ENCODE measurements at places on chromosomes 12 and 14.

- no peak for DNase-seq
These were observed 19.7 kb upstream of the FGD4 start for GRCh38 chr12:32379667-32380066.

DNA sequence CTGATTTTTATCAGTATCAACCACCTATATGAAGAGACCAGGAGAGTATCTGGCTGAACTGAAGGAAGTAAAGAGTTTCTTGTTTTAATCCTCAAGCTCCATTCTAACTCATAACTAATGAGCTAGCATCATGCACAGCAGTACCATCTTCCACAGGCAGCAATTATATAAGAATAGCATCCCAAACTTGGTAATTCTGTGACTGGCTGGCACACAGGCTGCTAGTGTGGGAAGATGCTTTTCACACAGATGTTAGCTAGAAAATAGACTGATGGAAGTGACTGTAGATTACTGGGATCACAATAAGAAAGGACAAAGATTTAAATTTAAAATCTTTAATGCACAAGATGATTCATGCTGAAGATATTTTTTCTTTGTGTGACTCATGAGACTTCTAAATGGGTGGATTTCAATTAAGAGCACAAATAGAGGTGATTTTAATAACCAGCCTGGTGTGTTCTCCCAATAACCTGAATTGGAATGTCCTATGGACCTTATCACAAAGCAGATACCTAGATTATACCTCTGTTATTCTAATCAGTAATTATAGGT, 417.7 kb upstream of the ATXN7L3B start:
- DNase-seq, result peak; percentile 15

DNA sequence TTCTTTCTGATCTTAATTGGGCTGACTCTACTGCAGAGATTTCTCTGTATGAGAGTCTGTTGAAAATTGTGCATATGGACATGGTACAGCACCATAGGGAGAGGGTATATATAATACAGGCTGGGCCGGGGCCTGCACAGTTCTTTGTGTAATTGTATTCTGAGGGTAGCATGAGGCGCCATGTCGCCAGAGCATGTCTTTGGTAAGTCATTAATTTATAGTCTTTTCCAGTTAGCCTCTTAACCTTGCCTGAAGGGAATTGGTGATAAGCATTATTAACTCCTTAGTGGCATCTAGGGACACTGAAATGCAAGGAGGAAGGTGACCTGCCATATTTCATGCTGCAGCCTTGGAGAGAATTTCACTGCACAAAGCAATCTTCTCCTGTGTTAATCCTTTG, 569.9 kb downstream of the TMTC2 start:
- DNase-seq, result no peak

- DNase-seq, result peak; percentile 40
These were observed 41.3 kb downstream of the RESF1 start for GRCh38 chr12:32000373-32001005.

DNA sequence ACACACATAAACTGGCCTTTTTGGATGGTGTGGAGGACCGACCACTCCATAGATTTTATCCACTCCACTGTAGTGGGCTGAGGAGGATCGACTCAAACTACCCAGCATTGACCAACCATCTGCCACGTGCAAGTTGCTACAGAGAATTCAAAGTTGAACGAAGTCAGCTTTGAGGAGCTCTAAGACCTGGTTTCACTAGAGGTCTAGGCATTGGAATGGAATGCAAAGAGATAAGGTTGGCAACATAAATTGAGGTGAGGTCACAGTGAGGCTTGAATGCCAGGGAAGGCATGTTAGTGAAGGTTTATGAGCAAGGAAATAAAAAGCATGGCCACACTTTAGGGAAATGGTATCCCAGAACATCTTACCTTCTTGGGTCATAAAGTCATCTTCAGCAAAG, 14.5 kb downstream of the VWF start:
- DNase-seq, result peak; percentile 55

GRCh38 chr12:29201296-29201695, 52.2 kb downstream of the FAR2 start:
- DNase-seq, result no peak

- DNase-seq, result no peak
These were observed 72.7 kb downstream of the RIN3 start for GRCh38 chr14:92585981-92586937.

DNA sequence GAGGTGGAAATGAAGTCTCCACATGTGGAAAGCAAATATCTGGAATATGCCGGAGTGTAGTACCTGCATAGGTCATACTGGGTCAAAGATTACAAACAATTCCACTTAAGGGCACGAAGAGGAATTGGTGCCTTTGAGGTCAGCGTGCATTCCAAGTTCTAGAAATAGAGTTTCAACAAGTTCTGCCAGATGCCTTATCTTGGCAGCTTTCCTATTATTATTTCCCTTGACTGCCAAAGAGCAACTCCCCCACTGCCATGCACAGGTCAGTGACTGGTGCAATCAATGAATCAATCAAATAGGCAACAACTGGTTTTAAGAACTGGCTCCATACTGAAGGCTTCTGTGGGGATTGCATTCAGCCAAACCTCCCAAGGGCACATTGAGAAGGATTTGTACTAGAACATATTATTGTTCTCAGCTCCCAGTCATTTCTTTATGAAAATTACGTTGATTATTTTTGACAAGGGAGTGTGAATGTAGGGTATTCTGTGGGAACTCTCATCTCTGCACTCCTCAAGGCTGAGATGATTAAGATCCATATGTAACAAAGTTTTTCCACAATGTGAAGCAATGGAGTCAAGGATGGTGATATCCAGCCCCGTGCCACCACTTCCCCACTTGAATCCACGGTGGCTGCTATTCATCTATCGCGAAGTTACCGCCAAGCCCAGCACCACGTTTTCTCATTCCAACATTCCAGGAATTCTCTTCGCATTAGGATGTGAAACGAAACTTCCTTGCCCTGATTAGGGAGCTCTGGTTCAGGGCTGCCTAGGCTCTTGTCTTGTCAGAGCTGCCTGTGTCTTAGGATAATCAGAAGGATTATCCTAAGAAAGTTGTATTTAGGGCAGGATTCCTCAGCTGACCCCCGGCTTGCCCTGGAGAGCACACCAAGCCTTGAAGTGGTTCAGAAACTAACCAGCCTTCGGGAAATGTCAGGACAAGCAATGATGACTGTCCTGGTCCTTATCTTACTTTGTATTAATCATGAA, 115.1 kb upstream of the PCED1B start:
- DNase-seq, result peak; percentile 84

GRCh38 chr12:47107926-47108325, 28.2 kb upstream of the AMIGO2 start:
- no peak for DNase-seq

- DNase-seq, result no peak
These were observed 81.9 kb upstream of the ANO2 start for GRCh38 chr12:6026998-6027397.

GRCh38 chr12:90819709-90820108, 135.3 kb downstream of the CCER1 start:
- DNase-seq, result no peak

- DNase-seq, result no peak
These were observed 84.4 kb downstream of the ARF6 start for GRCh38 chr14:49977126-49977841.

- DNase-seq, result no peak
These were observed 154.4 kb downstream of the TTC7B start for GRCh38 chr14:90661866-90662265.

- no peak for DNase-seq
These were observed 158.9 kb upstream of the PWP1 start for GRCh38 chr12:107526555-107527180.

- no peak for DNase-seq
These were observed 5.6 kb downstream of the CD9 start for GRCh38 chr12:6205761-6206160.

DNA sequence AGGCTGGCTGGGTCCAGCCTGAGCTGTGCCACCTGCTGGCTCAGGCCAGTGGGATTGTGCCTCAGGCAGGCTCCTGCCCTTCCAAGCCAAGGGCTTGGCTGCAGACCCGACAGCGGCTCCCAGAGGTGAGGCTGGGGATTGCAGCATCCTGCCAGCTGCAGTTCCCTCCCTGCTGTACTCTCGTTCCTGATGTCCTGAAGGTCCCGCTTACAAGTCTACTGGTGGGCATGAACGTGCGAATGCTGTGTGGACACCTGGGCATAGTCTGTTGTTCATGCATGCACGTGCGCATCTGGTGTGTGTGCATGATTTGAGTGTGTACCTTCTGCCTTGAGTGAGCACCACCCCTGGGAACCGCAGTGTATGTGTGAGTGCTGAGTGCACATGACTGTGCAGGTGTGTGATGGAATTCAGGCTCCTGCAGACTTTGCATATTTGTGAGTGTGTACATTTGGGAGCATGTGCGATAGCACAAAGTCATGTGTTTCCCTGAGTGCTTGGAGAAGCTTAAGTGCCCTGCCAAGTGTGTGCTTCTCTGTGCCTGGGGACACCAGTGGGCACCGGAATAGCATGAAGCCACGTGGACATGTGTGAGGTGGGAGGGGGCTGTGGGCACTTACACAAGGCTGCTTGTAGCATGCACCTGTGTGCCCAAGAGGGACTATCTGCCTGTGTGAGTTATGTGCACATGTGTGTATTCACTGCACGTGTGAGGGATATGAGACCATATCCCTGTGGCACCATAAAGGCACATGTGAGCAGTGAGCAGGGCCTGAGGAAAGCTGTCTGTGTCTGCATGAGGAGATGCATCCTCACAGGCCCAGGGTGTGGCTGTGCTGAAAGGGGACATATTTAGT, 19.3 kb upstream of the KRT7 start:
- DNase-seq, result peak; percentile 90

DNA sequence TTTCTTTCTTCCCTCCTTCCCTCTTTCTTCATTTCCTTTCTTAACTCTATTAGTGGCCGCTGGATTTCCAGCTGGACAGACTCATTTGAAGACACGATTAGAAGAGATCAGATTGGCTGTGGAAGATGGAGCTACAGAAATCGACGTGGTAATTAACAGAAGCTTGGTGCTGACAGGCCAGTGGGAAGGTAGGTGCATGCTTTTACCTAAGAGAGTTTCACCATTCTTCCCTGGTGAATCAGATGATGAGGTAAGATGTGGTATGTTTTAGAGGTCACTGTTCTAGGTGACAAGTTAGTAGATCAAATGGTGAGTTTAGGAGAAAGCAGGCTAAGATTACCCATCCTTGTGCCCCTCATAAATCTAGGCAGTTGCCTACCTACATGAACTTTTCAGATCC, 51.6 kb downstream of the DERA start:
- peak; percentile 78 for DNase-seq

GRCh38 chr14:55123101-55123500, 6.0 kb upstream of the LGALS3 start:
- DNase-seq, result no peak

DNA sequence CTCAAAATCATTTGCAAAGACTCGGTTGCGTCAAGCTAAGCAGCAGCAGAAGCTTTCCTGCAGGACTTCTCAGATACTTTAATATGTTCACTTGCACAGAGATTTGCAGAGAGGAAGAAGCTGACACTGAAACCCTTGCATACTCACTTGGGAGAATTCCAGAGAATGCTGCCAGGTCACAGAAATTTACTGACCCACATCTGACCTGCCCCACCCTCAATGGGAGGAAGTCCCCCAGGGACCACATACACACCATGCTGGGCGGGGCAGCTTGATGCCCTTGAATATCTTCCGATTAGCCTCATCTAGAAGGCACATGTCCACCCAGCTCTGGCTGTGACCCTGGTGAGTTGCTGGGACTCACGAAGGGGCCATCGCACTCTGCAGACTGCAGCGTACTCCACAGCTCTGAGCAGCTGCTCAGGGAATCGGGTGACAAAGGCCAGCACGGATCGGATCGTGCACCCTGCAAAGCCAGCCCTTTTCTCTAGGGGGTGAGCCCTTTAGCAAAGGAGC, 83.2 kb downstream of the ITPK1 start:
- DNase-seq, result peak; percentile 27

GRCh38 chr12:54765652-54766051, 88.7 kb upstream of the MUCL1 start:
- no peak for DNase-seq

- DNase-seq, result peak; percentile 29
These were observed 124.0 kb upstream of the TBX5 start for GRCh38 chr12:114529966-114530365.

- no peak for DNase-seq
These were observed 159.4 kb downstream of the EPS8 start for GRCh38 chr12:15629761-15630160.

DNA sequence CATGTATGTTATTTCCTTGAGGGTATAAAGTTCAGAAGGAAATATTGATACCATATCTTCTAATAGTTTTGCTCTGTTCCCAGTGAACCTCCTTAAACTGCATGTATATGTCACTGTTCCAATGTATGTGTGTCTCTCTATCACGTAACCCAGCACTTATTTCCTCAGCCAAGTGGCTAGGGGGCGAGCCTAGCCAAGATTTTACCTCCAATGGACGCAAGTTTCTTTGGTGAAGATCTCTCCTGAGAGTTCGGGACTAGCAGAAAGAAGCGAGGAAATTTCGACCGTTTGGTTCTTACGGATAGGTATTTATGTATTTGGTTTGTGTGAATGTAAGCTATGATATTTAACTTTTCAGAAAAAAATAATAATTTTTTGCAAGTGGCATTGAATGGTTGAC, 2.5 kb downstream of the SFSWAP start:
- no peak for DNase-seq

- no peak for DNase-seq
These were observed 142.8 kb downstream of the SCARB1 start for GRCh38 chr12:124720681-124721500.

DNA sequence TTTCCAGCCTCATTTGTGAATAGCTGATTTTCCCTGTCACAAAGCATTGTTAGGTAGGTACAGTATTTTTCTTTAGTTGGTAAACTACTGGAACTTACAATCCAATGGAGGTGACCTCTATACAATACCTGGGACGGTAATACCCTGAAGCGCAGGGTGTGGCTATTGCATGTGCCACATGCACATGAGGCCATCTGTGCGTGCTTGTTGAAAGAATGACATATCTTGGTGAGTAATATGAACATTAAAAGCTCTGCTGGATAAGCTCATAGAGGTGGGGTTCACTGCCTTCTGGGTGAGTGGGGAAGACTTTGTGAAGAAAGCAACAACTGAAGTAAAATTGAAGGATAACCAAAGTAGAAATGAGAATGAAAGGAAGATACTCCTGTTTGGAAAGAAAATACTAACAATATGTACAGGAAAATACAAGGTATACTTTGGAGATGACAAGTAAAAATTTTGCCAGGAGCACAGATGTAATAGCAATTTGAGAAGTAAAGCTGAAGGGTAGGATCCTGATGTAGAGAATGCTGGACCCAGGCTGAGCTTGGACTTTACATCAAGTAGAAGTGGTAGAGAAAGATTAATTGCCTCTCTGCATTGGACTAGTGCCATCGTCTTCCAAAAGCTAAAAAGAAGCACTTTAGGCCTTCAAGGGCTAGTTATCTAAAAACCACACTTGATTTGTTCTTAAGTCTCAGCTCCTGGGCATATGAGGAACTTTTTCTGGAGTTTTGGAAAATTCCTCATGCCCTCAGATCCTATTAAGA, 97.1 kb downstream of the SLC38A6 start:
- DNase-seq, result peak; percentile 21

DNA sequence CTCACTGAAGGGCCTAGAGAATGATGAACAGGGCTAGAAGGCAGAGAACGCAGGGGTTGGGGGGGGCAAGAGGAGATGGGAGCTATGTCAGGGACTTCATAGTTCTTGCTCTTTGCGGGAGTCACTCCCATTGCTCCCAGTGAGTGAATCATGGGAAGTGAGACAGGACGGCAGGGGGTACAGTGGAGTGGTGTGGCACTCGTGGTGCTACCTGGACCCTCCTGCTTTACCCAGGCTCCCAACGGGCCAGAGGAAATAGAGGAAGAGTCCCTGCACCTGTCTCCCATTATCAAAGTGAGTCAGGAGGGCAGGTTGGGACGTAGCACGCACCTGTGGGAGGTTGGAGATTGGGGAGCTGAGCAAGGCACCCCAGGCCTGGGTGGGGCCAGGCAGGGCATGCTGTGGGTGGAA, 1.3 kb upstream of the KRT8 start:
- no peak for DNase-seq

GRCh38 chr12:40701756-40702155, 9.5 kb downstream of the CNTN1 start:
- DNase-seq, result no peak

Measured in trophoblast cell (in vitro differentiated cells and primary cell).